ENCODE measurements at places on chromosomes 3 and 15. TPM values are rescaled to one million over a fixed set of nuclear protein-coding genes. Genes with fewer than 3 reads are reported as not detected.

FANCD2OS gene
- polyA plus RNA-seq = not detected

DNA sequence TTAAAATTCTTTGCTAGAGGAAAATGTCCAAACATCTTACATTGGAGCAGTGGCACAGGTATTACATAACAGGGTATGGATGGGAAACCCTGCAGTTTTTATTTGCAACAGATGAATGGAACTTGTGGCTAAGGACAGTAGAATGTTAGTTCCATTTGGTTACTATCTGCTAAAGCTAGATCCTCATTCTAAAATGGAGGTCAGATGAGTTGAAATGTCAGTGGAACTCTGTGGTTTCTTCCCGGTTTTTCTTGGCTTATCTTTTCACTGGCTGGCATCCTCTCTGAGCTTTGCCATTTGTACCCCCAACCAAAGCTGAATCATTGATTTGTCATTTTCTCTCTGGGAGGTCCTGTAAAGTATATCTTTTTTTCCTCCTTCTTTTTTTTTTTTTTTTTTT is 68.9 kb downstream of the ARMC8 start:
- no peak for DNase-seq

SCAANT1 gene
- polyA plus RNA-seq = not detected

DNA sequence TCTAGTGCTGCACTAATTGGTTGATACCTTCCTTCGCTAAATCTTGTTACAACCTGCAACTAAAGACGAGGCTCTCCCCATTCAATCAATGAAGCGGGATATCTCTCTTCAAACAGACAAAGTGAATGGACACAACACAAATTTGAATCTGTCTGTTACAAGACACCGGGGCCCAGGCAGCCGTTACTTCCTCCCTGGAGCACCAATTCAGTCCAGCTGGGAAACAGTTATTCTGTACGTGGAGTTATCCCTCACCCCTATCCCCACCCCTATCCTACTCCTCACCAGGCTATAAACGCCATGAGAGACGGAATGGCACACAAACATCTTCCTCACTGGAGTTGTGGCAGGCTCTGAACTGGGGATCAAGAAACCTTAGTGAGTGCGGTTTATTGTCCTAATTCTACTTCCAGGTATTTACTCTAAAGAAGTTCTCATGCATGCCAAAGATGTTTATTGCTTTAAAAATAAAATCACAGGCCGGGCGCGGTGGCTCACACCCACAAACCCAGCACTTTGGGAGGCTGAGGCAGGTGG is 181.8 kb downstream of the FOXP1 start:
- DNase-seq = no peak

GRCh38 chr3:123085932-123086627 is 19.3 kb downstream of the PDIA5 start:
- DNase-seq = peak; percentile 54

DNA sequence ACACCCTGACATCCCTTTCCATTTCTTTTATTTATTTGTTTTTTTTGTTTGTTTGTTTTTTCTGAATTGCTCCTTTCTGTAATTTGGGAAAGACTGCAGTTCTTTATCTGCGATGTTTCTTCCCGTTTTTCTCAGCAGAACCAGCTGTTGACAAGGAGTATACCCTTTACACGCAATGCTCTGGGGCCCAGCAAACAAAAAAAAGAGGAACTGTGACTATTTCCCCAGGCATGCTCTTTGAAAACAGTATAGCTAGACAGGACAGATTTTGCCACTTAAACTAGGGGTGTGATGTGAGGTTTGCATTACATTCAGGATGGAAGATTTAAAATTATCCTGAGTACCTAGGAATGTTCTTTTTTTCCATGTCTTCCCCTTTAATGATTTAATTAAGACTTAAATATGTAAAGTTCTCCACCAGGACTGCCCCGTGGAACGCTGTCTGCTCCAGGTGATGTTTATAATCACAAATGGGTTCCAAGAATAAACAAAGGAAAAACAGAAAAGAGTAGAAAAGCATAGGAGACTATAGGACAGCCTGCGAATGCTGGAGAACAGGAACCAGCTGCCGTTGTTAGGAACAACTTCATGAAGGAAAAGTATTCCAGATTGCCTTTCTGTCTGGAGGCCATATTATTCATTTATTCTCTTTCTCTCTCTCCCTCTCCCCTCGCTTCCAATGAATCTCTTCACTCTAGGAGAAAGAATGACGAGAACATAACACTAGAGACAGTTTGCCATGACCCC is 43.3 kb downstream of the TGFBR2 start:
- peak; percentile 74 for DNase-seq

- no peak for DNase-seq
Measured at GRCh38 chr15:96416934-96417759, 86.6 kb downstream of the NR2F2 start.

LRTM1 gene
- polyA plus RNA-seq = 83.7 TPM

DNA sequence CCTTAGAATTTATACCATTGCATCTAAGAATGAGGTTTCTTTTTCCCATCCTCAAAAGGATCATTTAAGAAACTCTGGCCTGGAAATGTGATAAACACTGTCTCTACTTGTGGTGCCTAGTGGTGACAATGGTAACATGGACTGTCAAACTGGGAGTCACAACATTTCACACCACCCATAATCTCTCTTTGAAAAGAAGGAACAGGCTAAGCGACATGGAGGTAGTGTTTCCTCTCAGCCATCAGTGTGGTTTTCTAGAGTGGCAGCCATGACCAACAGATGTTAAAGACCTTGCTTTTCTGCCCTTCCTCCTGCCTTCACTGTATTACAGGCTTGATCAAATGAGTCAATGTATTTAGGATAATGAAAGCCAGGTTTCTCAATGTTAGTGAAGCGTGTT is 283.1 kb upstream of the STAC start:
- DNase-seq = no peak

SLC9A9 gene
- 9.6 TPM for polyA plus RNA-seq

DNA sequence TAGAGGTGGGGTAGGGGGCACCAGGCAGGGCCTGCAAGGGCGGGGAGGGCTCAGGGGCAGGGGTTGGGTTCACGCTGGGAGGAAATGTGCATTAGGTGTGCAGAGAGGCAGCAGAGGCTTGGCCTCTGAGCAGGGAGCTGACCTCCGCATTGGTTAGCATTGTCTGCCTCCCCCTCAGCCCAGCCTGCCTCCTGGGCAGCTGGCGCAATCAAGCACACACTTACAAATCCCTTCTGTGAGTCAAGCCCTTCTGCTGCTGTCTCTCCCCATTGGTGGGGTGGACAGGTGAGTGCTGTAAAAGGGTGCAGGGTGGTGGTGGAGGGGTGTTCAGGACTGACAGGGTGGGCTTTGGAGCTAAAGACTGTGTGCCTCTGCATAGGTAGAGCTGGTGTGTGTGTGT is 9.3 kb downstream of the LOXL1 start:
- no peak for DNase-seq

TMEM212 gene
- 0.06 TPM for polyA plus RNA-seq

GRCh38 chr15:98650417-98651035 is 2.2 kb downstream of the IGF1R start:
- peak; percentile 78 for DNase-seq

C3orf62 gene
- polyA plus RNA-seq = 13.2 TPM

GRCh38 chr3:173221010-173221409 is 80.0 kb upstream of the SPATA16 start:
- DNase-seq = no peak

MRAS gene
- polyA plus RNA-seq = 71.8 TPM

DNA sequence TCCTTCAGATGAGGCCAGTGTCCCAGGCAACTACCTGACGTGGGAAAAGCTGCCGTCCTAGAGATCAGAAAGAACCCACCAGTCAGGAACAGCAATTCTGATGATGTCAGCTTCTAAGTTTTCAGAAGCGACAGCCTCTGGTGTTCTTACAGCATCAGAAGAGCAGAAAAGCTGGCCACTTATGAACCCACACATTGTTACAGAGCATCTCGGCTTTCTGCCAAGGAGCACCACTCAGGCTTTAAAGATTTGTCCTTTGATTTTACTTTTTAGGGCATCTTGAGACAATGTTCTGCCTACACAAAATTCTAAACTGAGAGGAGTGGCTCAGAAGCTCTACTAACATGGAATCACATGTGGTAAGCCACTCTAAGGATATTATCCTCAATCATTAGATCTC is 49.7 kb upstream of the BOC start:
- no peak for DNase-seq

GOLGA8K gene
- 0.43 TPM for polyA plus RNA-seq

DNA sequence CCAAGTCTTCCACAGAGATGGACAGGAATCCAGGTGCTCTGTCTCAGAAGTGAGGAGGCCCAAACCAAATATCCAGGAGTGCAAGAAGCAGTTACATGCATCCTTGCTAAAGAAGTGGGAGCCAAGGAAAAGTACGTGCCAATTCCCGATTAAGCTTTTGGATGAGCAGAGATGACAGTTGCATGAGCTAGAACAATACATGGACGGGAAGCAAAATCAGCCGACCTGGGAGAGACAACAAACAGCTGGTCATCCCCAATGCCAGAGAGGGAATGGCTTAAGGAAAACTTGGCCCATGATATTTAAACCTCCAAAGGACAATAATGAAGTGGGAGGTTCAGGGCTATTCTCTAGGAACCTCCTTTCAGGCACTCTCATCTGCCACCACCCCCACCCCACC is 86.0 kb upstream of the ABHD17C start:
- peak; percentile 76 for DNase-seq

DNA sequence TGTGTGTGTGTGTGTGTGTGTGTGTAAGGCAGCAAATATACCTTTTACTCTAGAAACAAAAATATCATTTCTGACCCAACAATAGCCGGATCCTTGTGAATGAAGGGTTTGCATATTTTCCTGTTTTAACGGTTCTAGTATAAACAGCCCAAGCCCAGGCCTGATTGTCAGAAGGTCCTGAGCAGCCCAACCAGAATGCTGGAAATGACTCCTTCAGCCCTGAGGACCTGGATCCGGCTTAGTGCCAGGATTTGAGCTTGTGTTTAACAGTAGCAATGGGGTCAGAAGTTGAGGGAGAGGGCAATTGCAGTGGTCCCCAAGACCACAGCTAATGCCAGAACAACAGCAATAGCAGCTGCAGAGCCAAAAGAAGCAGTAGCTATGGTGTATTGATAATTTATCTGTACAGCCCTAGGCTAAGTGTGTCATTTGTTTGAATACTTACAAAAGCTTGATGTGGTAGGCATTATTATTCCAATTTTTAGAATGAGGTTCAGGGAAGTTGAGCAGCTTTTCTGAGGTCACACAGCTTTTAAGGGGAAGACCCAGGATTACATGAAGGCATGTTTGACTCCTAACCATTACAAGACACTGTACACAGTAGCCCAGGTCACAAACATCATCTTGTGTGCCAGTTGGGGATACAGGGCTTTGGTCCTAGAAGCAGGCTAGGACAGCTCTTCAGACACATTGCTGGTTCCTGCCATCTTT is 12.8 kb downstream of the FOXL2 start:
- no peak for DNase-seq

DNA sequence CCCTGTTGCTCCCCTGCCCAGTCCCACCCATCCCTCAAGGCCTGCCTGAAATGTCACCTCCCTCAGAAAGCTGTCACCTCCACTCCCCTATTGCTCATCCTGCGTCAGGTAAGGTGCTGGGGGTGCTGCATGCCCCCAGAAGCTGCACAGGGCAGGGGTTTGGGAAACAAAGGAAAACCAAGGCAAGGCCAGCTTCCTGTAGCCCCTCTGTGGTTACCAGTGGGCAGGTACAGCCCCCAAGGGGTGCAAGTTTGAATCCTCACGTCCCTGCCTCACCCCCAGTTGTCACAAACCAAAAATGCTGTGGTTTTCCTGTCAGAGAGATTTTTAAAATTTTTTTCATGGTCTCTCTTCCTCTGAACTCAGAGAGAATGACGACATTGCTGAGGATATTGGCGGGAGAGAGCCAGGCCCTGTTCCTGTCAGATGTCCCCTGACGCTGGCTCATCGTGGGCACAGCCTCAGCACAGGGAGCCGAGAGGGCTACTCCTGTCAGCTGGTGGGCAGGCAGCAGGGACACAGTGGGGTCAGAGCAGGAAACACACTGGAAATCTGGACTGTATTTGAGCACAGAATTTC is 27.0 kb downstream of the PSTPIP1 start:
- no peak for DNase-seq

GRCh38 chr3:127256733-127257271 is 31.0 kb downstream of the PRR20G start:
- no peak for DNase-seq

GRCh38 chr3:191972714-191973398 is 511.9 kb downstream of the PYDC2 start:
- no peak for DNase-seq

GUCA1C gene
- polyA plus RNA-seq = not detected

TUSC7 gene
- polyA plus RNA-seq = not detected

GRCh38 chr3:14077310-14077709 is 47.4 kb downstream of the CHCHD4 start:
- no peak for DNase-seq

DNA sequence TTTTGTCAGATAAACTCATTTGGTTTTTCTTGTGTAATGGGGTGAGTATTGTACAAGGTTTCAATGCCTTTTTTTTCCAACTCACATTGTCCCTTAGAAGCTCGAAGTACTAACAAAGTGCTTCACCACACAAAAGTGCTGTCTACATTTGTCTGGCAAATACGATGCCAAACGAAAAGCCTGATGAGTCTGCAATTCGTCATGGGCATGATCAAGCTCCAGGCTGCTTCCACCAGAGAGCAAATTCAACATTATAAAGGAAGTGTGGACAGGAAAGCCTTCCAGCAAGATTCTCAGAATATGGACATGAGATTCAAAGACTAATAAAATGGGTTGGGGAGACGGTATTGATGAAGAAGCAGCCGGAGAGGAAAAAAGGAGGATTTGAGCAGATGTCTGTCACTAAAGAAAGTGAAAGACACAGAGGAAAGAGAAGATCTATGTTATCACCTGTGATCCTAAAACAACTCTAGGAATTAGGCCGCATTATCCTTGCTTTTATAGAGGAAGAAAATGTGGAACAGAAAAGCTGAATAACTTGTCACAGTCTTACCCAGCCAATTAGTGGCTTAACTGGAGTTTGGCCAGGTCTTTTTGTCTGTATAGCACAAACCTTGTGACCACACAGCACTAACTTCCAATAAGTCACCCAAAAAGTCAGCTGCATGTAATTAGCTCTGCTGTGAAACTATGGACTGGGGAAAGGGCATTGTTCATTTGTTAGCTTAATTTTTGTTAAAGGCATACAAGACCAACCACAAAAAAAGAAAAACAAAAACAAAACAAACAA is 494.8 kb downstream of the FHIT start:
- DNase-seq = peak; percentile 22

- DNase-seq = no peak
Measured at GRCh38 chr15:85972805-85973540, 106.7 kb upstream of the AGBL1 start.

- DNase-seq = peak; percentile 65
Measured at GRCh38 chr3:42081838-42082473, 9.2 kb upstream of the TRAK1 start.

XCR1 gene
- polyA plus RNA-seq = 0.30 TPM

- peak; percentile 96 for DNase-seq
Measured at GRCh38 chr3:126442094-126442855, 33.4 kb downstream of the ZXDC start.

SLC12A1 gene
- polyA plus RNA-seq = not detected

DZIP1L gene
- 7.5 TPM for polyA plus RNA-seq

- DNase-seq = no peak
Measured at GRCh38 chr3:134350266-134350665, 24.0 kb downstream of the AMOTL2 start.

TLR9 gene
- polyA plus RNA-seq = 0.14 TPM

All from muscle of leg (tissue), 16 donors.